ENCODE measurements at places on chromosomes 12 and 14. TPM values are rescaled to one million over a fixed set of nuclear protein-coding genes. Genes with fewer than 3 reads are reported as not detected.

Gene SPX
- not detected for polyA plus RNA-seq

- H3K36me3 ChIP-seq = no peaks in the 10 kb centered on the region
- no peak for DNase-seq
- H3K4me3 ChIP-seq = no peak overlapping the region
- H3K27me3 ChIP-seq = no peaks in the 10 kb centered on the region
- H3K4me1 ChIP-seq = no peaks in the 10 kb centered on the region
Observed at GRCh38 chr12:3551386-3551785, 60.4 kb downstream of the PRMT8 start.

- DNase-seq = no peak
- no peak overlapping the region for H3K4me3 ChIP-seq
- H3K27ac ChIP-seq = no peak overlapping the region
- H3K36me3 ChIP-seq = no peaks in the 10 kb centered on the region
Observed at GRCh38 chr14:87794561-87794960, 198.4 kb downstream of the GALC start.

DNA sequence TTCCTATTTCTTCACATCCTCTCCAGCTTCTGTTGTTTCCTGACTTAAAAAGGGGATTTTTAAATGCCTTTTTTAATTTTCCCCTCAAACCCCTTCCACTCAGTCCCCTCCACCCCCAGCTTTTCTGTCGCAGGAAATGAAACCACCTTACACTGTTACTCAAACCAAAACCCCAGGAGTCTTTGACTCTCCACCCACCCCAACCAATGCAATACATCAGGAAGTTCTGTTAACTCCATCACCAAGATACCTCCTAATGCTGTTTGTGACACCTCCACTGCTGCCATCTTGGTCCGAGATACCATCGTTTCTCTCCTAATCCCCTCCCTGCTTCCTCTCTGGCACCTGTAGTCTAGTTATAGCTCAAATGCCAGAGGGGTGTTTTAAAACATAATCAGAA lies 25.4 kb upstream of the CPM start:
- H3K4me3 ChIP-seq = peak overlapping the region; percentile 3
- H3K27ac ChIP-seq = peak overlapping the region; percentile 54
- H3K4me1 ChIP-seq = peaks cover 42% of the 10 kb centered on the region
- H3K27me3 ChIP-seq = no peaks in the 10 kb centered on the region
- no peaks in the 10 kb centered on the region for H3K36me3 ChIP-seq

DNA sequence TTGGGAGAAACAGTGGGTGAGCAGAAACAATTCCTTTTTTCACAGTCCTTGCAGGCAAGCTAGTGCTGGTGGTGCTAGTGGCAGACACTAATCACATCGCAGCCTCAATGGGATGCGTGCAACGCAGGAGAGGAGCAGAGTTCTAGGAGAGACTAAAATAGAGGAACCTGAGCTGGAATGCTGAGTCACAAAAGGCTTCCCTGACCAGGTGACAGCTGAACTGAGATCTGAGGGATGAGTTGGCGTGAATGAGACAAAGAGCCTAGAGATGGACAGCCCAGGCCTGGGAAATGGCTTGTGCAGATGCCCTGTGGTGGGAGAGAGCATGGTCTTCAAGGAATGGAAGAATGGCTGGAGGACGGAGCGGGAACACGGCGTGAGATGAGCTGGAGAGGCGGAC lies 25.8 kb downstream of the ACADS start:
- no peak for DNase-seq
- no peak overlapping the region for H3K27ac ChIP-seq
- H3K4me1 ChIP-seq = no peaks in the 10 kb centered on the region
- H3K4me3 ChIP-seq = no peak overlapping the region

Gene C3AR1
- polyA plus RNA-seq = 67.3 TPM

DNA sequence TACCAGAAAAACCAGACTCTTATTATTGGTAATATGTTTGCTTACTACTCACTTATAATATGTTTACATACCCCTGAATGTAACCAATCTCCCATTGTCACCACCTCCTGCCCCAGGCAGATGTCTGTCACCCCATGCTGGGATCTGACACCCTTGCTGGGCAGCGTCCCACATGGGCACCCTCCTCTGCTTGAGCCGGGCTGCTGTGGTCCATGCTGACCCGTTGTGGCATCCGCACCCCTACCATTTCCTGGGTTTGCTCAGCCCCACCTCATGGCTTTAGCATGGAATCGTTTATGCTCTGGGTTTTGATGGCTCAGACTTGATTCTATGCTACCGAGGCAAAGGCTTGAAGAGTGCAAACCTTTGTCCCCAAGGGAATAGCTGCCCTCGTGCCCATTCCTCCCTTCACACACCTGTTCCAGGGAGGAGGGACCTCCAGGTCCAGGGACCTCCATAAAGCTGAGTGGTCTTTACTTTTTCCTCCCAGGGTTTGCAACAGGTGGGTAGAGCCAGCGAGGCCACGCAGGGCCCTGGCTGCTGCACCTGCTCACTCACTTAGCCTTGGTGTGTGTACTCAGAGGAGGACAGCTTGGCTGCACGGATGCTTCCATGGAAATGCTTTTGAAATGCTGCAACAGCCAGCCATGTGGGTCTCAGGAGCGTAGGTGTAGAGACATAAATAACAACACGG lies 68.7 kb downstream of the PRMT8 start:
- no peaks in the 10 kb centered on the region for H3K4me1 ChIP-seq
- H3K27ac ChIP-seq = no peak overlapping the region
- no peaks in the 10 kb centered on the region for H3K36me3 ChIP-seq
- no peak overlapping the region for H3K4me3 ChIP-seq

- H3K4me3 ChIP-seq = no peak overlapping the region
- no peaks in the 10 kb centered on the region for H3K36me3 ChIP-seq
- no peak overlapping the region for H3K27ac ChIP-seq
- no peaks in the 10 kb centered on the region for H3K27me3 ChIP-seq
- no peak for DNase-seq
Observed at GRCh38 chr14:39957987-39958386, 525.8 kb upstream of the FBXO33 start.

GRCh38 chr14:94163796-94164195 lies 10.3 kb upstream of the PPP4R4 start:
- H3K4me1 ChIP-seq = peaks cover 26% of the 10 kb centered on the region
- no peak for DNase-seq
- no peak overlapping the region for H3K27ac ChIP-seq
- no peak overlapping the region for H3K4me3 ChIP-seq

Gene PPP1R1A
- polyA plus RNA-seq = not detected

GRCh38 chr14:50396631-50397389 lies at the start of gene CDKL1:
TSS of gene CDKL1 (minus strand) at chr14:50396881. CDS start at chr14:50395868, 1,013 bp downstream.
- H3K4me3 ChIP-seq = peak within 1 kb of the TSS; percentile 51
- H3K4me1 ChIP-seq = peaks cover 14% of the 10 kb centered on the region
- no peak within 1 kb of the TSS for H3K27ac ChIP-seq
- H3K36me3 ChIP-seq = no peaks in the 10 kb centered on the region

DNA sequence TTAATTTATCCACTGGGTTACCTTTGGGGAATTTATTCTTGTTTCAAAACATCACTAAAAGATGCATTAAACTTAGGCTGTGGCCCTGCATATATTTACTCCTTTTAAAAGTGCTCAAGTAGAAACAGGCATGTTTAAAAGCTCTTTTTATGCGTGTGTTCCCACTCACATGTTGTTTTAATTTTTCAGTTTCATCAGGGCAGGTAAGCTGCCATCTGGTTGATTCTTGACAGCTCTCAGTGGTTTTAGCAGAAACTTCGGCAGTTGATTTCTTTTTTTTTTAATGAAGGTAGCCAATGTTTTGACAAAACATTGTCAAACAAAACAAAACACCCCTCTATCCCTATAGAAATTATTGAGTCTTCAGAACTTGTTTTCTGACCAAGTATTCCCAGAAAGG lies 89.6 kb upstream of the LGR5 start:
- H3K27ac ChIP-seq = no peak overlapping the region
- no peak overlapping the region for H3K4me3 ChIP-seq
- no peaks in the 10 kb centered on the region for H3K27me3 ChIP-seq
- H3K4me1 ChIP-seq = no peaks in the 10 kb centered on the region
- DNase-seq = no peak
